ENCODE measurements at places on chromosomes 7 and 10.
A peak's percentile ranks its signal among the peaks of the same experiment; 100 is the strongest.

DNA sequence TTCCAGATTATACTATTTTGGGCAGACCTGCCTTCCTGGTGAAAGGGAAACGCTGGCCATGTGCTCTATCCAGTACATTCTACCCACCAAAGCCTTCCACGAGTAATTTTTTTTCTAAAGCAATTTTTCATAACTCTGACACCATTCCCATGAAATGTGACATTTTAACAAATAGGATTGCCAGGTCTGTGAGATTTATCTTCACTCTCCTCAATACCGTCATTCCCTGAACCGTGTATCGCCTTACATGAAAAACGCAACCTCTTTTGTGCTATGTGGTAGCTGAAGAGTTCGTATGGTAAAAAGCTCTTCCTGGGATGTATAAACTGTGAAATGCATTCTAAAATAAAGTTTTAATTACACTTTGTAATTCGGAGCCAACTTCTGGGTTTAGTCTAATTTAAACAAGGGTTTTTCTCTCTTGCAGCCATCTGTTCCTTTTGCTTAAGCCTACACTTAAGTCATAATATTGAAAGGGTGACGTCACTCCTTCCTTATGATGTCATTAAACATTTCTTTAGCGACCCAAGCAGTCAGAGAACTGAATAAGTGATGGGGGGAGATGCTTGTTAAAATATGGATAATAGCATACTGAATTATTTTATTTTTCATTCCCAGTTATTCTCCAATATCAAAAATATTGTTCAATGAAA lies 27.7 kb downstream of the C1QL3 start:
- no peak for DNase-seq

GRCh38 chr10:34029455-34029854 lies 695.0 kb upstream of the NRP1 start:
- DNase-seq = no peak

- DNase-seq = no peak
Observed at GRCh38 chr10:76950354-76950753, 687.3 kb downstream of the KCNMA1 start.

DNA sequence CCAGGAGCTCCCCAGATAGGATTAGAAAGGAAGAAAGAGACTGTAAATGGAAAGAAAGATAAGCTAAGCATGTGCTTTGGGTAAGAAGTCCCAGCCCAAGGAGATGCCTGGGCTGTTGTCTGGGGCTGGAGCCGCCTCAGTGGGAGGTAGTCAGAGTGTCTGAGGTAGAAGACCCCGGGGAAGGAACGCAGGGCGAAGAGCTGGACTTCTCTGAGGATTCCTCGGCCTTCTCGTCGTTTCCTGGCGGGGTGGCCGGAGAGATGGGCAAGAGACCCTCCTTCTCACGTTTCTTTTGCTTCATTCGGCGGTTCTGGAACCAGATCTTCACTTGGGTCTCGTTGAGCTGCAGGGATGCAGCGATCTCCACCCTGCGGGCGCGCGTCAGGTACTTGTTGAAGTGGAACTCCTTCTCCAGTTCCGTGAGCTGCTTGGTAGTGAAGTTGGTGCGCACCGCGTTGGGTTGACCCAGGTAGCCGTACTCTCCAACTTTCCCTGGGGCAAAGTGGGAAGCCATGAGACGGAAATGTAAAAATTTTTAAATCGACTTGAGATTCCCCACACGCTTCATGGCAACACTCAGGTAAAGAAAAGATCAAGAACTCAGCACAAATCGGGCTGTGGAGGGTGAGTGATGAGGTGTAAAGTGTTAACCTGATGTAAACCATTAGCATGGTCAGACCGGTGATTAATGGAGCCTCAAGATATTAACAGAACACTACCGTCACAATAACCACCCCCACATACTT lies 1.3 kb downstream of the HOXA1 start:
- DNase-seq = no peak

DNA sequence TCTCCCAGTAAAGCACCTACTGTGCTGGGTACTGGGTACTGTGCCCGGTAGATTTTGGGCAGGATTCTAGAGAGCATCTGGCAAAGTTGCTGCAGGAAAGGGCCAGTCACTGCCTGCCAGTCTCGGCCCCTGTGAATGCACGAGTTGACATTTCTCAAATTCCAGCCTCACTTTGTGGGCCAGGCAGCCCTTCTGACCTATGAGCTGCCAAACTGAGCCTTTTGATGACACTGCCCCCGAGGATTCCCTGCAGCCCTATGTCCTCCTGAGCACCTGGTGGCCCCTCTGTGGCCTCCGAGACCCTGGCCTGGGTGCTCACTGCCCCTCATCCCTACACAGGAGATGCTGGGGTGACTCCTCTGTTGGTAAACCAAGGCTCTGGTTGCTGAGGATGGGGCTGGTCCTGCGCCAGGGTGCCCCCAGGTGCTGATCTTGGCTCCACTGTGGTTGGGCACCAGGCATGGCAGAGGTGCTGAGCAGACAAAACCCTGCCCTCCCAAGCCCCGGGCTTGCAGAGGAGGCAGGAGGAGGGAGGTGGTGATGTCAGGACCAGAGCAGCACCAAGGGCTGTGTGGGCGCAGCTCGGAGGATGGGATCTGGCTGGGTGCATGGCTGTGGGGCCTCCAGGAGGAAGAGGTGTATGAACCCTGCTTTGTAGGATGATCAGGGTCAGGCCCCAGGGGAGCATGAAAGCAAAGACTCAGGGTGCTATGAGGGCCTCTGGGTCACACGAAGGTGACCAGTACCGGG lies 16.2 kb downstream of the LHPP start:
- no peak for DNase-seq

DNA sequence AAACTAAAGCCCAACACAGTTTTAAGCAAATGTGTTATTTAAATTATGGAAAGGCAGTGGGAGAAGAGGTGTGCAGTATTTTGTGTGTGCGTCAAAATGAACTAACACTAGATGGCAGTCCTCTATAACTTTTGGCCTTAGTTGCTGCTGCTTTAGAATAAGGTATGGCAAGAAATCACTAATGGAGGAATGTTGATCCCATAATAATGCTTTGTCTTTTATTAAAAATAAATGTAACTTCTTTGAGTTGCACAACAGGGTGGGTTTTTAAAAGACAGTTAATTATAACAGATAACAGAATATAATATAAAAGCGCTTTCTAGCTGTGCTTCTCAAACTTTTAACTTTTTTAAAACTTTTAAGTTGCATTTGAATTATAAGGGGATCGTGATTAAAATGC lies 56.4 kb downstream of the BBS9 start:
- peak; percentile 8 for DNase-seq
